ENCODE measurements at places on chromosomes 1 and 21.

GRCh38 chr1:187985897-187986654 lies 1157.3 kb downstream of the PLA2G4A start:
- DNase-seq = no peak

DNA sequence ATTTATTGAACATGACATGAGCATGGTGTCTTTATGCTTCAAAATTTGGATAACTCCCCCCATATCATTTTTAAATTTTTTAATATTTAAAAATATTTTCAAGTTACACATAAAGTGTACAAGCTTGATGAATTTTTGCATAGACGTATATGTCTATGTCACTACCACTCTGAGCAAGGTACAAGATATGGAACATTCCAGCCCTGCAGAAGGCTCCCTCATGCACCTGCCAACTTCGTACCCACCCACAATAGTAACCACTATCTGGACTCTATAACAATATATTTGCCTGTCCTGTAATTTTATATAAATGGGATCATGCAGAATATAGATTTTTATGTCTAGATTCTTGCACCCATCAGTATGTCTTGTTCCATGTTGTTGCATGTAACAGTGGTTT lies 74.5 kb downstream of the CNST start:
- no peak for DNase-seq

GRCh38 chr1:74824497-74825107 lies 91.7 kb downstream of the TYW3 start:
- DNase-seq = no peak

- no peak for DNase-seq
Observed at GRCh38 chr21:45990049-45990711, 8.6 kb downstream of the COL6A1 start.

DNA sequence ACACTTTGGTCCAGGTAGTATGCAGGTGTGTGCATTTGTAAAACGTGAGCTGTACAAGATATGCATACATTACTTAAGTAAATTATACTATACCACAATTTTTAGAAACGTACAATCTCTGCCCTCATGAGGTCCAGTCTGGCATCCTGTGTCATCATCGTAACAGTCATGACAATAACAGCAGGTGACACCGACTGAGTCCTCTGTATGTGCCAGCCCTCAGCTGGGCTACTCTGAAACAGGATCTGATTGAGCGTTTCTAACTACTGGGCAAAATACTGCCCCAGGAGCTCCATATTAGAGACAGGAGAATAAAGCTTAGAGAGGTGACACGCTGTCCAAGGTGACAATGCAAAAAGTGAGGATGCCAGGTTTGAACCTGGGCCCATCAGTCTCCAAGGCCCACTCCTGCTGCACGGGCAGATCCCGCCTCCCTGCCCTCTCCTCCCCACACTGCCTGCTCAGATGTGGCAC lies 47.2 kb upstream of the ECE1 start:
- no peak for DNase-seq

DNA sequence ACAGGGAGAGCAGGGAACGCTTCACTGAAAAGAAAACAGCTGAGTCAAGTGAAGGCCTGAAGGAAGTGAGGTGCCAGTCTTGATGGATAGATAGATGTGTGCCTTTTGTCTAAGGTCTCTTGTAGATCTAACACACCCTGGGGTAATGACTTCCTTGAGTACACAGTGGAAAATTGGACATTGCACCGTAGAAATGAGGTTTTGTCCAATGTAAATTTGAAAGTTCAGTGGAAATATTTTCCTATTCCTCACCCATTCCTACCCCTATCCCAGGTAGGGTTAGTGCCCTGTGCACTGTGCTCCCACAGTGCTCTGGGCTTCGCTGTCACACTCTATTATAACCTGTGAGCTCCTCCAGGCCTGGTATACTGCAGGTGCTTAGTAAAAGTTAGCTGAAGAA lies 24.3 kb downstream of the ZMYND12 start:
- no peak for DNase-seq

- no peak for DNase-seq
Observed at GRCh38 chr1:171911506-171911905, 70.2 kb downstream of the DNM3 start.

DNA sequence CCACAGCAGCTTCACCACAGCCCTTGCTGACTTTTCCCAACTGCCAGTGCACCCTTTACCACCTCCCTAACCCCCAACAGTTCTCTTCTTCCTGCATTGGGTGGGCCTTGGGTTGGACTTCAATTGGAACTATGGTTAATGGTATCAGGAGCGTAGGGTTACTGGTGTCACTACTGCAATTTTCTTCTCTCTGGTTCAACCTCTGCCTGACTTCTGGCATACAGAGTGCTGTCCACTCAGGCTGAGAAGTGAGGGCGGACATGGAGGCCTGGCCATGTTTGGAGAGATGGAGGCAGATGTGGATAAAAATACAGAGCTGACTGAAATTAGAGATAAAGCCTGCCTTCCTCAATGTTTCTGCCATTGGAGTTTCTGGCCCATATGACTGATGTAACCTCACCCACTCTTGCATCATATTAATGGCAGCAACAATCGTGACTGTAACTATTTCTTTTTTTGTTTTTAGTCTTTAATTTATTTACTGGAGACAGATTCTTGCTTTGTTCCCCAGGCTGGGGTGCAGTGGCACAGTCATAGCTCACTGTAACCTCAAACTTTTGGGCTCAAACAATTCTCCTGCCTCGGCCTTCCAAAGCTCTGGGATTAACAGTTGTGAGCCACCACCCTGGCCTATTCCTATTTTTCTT lies 87.8 kb downstream of the NAV1 start:
- no peak for DNase-seq

DNA sequence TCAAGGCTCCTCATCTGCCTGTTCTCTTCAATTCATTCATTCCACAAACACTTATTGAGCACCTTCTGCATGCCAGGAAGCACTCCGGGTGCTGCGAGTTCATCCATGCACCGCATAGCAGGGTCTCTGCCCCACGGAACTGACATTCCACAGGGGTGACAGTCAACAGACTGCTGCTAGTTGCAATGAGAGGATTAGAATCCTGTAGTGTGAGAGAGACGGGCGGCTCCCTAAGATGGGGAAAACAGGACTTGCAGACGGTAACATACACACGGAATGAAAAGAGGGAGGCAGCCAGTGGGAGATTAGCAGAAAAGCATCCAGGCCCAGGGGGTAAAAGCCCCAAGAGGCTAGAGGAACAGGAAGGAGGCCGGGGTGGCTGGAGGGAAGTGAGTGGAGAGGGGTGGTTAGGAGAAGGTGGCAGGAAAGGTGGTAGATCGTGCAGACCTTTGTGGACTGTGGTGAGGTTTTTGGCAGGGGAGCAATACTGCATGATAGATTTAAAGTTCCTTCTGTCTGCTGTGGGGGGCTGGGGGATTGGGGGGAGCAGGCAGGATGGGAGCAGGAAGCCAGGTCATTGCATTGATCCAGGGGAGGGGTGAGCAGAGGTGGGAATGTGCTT lies 6.6 kb downstream of the TNFRSF8 start:
- DNase-seq = no peak

- DNase-seq = no peak
Observed at GRCh38 chr1:91036894-91037829, 15.3 kb upstream of the ZNF644 start.

DNA sequence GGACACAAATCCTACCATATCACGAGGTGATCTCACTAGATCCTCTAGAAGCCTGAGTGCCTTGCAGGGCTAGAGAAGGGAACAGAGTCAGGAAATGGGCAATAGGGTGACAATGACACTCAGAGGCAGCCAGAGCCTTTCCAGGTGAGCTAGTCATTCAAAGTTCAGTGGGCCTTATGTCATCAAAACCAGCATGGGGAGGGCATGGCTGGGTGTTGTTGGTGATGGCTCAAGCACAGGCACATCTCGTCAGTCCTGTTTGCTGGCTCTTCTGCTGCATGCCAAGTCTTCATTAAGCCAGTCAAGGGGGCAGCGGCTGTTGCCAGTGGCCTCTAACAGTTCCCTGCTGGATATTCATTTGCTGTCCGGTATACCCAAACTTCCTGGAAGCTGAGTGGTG lies 99.6 kb upstream of the USP24 start:
- no peak for DNase-seq

- peak; percentile 77 for DNase-seq
Observed at GRCh38 chr1:34984793-34985608, at the start of gene TMEM35B. TMEM35B (minus strand) TSS chr1:34985347; CDS start chr1:34985305, 42 bp downstream.

- no peak for DNase-seq
Observed at GRCh38 chr21:36917471-36918158, 48.9 kb downstream of the HLCS start.

- no peak for DNase-seq
Observed at GRCh38 chr1:11514366-11514765, 35.4 kb downstream of the DISP3 start.

DNA sequence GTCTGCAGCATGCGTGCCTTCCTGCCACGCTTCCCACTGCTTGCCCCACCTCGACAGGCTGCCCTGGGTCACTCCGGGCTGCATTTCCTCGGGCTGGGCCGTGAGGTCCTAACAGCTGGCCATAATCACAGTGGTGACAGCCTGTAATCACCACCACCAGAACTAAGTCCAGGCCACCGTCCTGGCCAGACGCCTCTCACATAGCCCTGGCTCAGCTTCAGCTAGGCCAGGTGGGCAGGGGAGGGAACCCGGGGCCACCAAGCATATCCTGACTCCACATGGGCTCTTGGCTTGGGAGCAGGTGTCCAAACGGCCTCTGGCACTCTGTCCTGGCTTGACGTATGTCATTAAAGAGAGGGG lies 229.5 kb downstream of the TRABD2B start:
- no peak for DNase-seq

- DNase-seq = no peak
Observed at GRCh38 chr1:117372863-117373412, 5.7 kb downstream of the MAN1A2 start.

DNA sequence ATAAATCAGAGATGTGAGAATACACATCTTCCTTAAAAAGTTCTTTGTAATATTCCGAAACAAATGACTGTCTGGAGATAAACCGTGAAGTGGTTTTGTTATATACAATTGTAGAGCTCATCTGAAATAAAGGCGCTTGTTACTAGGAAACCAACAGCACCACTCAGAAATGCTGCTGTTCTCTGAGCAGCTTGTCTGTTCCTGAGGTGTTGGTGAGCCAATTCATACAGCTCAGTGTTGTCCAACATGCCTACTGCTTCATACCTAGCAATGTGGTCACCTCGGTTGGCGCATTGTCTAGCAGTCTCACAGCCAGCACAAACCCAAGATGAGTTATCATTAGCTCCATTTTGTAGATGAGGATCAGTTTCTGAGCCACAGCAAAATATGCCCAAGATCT lies 44.4 kb downstream of the GFI1 start:
- DNase-seq = no peak
